ENCODE measurements at places on chromosomes 11 and 22.

GRCh38 chr22:25839755-25840154 is 97.8 kb downstream of the MYO18B start:
- no peak for DNase-seq

- no peak for DNase-seq
Observed at GRCh38 chr11:126432065-126432461, 76.6 kb downstream of the ST3GAL4 start.

DNA sequence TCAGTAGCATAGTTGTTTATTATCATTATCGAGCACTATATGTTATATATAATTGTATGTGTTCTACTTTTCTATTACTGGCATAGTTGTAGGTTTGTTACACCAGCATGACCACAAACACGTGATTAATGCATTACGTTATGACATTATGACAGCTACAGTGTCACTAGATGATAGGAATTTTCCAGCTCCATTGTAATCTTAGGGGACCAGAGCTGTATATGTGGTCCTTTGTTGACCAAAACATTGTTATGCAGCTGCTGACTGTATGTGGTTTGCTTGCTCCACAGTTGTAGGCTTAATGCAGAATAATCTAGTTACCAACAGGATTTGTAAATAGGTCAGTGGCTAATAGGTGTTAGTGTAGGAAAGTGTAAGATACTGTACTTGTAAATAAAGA is 66.1 kb downstream of the HSD17B12 start:
- DNase-seq, result no peak

GRCh38 chr11:28461338-28461737 is 353.1 kb downstream of the METTL15 start:
- no peak for DNase-seq

DNA sequence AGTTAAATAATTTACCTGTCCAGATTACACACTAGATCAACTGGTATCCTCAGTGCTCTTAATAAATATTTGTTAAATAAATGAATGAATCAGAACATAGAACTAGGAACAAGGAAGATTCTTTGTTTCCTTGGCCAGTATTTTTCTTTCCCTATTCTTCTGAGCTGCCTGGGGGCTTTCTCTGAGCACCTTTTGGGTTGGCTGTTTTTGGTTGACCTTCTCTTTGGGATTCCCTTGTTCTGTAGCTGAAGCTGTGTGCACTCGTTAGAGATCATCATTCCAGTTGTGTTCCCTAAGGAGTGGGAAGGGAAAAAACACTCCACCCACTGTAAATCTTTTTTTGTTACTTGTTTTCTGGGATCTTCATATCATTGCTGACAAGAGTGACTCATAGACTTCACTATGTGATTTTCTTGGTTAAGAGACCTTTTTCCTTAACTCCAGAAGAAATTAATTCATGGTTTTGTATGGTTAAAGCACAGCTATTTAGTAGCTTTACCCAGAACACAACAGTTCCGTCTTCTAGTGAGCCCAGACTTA is 84.3 kb downstream of the STIM1 start:
- no peak for DNase-seq

DNA sequence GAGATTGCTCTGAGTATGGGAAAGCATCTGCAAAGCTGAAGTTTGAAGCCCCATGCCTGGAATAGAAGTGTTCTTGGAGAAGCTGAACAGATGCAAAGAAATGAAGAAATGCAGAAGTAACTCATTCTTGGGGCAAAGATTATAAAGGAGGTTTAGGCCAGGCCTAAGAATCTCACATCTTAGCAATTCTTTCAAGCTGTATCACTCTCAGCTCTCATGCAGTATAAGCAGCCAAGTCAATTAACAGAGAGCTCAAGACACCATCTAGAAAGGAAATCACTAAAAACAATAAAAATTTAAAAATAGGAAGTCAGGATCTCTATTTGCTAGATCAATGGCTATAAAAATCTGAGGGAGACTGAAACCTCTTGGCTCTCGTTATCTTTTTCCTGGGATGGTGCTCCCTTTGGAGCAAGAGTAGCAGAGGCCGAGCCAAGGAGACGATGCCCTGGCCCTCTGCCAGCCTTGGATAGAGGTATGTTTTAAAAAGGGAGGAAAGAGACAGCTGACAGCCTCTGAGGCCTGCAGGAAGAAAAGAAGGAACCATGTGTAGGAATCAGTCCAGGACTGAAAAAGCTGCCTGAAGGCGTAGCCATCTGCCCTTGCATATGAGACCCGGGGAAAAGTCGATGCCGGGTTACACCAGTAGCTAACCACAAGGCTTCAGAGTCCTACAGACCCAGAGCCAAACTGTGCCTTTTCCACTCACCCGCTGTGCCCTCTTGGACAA is 229.8 kb downstream of the BLID start:
- no peak for DNase-seq

GRCh38 chr11:12845163-12845562 is 164.0 kb upstream of the RASSF10 start:
- no peak for DNase-seq

- no peak for DNase-seq
Observed at GRCh38 chr22:35601743-35602615, 15.2 kb downstream of the MB start.
